ENCODE measurements at places on chromosomes 13 and 19.

GRCh38 chr13:62432906-62433305, 1017.3 kb upstream of the PCDH20 start:
- DNase-seq, result no peak

GRCh38 chr19:49594993-49595818, 4.2 kb downstream of the PRR12 start:
- DNase-seq, result no peak

DNA sequence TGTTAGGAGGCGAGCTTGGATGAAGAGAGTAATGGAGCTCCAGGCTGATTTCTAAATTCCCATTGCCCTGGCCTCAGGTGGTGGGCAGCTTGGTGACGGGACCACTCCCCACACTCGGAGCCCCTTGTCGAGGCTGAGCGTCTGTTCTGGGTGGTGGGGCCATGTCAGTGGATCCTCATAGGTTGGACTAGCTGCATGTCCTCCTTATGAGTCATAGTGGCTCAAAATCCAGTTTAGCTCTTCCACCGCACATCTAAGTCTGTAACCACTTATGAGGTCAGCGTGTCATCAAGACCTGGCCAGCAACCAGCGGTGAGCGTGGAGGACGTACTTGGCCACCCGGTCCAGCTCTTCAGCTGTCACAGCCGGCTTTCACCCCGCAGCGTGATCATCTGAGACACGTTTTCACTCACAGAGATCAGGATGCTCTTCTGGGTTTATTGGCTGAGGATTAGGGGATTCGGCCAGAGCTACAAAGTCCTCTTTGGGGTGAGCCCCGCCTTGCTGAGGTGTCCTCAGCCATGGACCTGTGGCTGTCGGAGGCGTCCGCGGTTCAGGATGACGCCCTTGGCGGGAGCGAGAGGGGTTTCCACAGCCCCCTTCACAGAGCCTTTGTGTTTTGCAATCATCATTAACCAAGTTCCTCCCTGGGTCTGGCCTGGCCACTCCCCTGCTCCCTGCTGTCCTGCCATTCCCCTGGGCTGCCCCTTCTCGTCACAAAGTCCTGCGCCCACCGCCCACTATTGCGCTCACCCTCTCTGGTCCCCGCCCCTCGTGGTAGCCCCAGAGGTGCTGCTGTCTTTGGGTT, 41.9 kb downstream of the ADPRHL1 start:
- DNase-seq, result no peak

DNA sequence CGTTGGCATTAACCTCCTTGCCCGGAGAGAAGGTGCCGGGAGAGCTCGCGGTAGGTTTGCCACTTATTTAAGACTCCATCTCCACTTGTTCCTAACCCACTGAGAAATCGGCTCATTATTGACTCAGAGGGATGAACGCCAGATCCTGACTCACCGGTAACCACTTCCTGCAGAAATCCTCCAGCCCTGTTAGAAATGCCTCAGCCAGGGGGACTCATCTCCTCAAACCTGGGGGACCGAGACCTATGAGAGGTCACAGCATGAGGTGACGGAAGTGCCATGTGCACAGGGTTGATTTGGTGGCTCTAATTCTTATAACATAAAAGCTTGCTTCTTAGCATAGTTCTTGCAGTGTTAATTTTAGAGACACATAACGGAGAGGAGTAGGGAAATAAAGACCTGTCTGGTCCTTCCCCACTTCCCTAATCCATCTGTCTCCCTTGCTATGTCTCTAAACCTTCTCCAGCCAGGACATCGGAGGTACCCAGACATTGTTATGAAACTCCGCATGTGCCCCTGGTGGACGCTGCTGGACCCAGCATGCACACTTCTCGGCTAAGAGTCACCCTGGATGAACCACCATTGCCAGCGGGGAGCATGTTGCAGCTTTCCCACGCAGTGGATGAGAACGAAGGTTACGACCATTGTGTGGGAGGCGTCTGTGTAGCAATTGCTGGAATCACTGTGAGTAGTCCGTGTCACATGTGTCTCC, 158.9 kb downstream of the EFNB2 start:
- no peak for DNase-seq

GRCh38 chr13:36029166-36029565, 102.0 kb downstream of the DCLK1 start:
- no peak for DNase-seq

DNA sequence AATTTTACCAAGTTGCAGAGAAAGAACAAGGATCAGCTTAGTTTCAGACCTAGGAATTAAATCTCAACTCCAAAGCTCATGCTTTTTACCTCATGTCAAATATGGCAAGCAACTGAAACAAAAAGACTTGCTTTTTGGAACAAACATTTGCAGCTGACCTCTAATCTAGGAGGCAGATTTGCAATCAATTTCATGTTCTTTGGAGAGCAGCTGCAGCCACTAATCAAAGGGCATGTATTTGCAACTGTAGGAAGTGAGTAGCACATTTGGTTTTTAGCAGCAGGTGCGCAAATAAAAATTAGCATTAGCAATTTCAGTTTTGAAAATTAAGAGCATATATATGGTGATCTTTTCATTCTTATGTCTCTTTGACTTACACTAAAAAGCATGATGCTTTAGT, 459.3 kb upstream of the SLC10A2 start:
- DNase-seq, result no peak

GRCh38 chr13:31209172-31209840, 9.5 kb downstream of the B3GLCT start:
- no peak for DNase-seq

DNA sequence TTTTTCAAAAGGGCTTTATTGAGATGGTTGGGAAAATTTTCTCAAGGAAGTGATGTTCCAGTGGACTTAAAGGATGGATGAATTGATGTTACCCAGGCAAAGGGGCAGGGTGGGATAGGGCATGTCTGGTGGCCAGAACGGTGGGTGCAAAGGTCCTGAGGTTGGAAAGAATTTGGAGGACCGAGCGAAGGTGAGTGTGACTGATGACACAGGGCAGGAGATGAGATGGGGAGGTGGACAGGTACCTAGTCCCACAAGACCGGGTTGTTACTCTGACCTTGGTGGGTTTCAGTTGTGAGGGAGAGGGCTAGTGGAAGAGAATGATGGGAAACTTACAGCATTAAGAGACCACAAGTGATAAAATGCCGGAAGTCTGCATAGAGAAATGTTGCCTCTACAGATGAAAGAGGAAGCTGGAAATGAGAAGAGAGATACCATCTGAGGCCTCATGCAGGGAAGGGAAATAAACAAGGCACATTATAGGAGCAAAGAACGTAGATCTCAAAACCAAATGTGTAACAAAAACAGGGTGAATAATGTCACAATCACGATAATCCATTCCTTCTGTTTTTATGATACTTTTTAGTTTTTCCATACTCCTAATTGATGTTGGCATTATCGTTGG, 4.5 kb downstream of the ADGRE1 start:
- DNase-seq, result no peak

DNA sequence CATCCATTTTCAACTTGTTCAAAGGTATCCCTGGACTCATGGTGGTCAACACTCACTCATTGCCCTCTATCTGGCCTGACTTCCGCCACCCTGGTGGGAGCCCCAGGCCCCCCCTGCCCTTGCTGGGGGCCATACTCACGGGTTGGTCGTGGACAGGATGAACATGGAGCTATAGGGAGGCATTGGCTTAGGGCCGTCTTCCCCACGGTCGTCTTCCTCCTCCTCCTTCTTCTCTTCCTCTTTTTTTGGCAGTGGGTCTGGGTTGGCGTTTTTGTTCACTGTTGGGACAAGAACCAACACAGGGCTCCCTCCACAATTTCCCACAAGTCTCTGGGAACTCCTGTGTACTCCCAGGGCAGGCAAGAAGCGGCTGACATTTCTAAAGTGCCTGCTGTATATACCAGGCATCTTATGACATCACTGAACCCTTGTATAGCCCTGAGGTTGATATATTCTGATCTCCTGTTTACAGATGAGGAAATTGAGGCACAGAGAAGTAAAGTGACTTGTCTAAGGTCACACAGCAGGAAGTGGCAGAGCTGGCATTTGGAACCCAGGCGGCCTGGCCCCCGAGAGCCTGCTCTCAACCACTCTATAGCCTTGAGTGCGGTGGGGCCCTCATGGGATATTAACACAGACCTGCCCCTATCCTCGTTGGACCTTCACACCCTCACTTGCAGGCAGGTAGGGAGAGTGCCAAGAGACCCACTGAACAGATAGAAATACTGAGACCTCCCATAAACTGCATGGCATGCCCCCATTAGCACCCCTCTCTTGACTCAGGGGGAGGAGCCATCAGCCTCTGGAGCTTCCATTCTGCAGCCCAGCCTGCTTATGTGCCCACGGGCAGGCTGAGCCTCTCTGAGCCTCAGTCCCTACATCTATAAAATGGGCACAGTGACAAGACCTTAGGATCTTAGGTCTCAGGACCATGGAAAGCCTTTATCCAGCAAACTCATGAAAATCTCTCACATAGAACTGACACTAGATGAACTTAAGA, 135.0 kb downstream of the IER2 start:
- DNase-seq, result no peak

GRCh38 chr19:8584965-8585893, 8.0 kb upstream of the MYO1F start:
- DNase-seq, result no peak

- DNase-seq, result no peak
Observed at GRCh38 chr13:111168107-111168506, 53.0 kb downstream of the ARHGEF7 start.

- no peak for DNase-seq
Observed at GRCh38 chr13:105446197-105446596, 1089.3 kb downstream of the EFNB2 start.

DNA sequence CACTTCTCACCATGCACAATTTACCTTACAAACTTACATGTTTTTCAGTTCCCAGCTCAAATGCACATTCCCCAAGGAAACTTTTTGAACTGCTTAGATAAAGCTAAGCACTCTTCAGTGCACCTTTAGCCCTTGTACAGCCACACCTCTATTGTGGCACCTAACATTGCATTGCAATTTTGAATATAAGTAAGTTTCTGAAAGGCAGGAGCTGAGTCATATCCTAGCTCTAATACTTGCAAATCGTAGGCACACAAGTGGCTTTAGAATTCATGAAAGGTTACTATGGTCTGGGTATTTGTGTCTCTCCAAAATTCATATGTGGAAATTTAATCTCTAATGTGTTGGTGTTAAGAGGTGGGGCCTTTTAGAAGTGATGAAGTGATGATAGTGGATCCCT, 4.9 kb upstream of the ESD start:
- no peak for DNase-seq

DNA sequence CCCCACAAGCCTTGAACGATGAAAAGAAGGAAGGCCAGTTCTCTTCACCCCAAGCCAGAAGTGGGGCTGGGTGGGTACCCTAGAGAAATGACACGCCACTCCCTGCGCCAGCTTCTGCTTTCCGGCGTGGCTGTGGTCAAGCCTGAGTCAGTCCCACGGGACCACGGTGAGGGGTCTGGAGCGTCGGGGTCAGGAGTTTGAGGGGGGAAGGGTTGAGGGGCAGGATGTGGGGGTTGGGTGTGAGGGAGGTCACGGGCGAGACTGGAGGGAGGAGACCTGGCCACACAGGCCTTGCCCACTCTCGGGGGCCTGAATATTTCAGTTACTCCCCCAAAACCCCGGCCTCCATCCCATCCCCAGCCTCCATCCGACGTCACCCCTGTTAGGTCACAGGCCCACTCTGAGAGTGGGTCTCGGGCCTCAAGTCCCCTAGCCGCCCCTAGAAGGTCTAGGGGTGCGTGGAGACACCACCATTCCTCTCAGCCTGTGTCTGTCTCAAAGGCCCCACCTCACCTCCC, 500 bp upstream of the IFI30 start:
- no peak for DNase-seq

- DNase-seq, result no peak
Observed at GRCh38 chr19:6671960-6672359, 2.0 kb upstream of the TNFSF14 start.

DNA sequence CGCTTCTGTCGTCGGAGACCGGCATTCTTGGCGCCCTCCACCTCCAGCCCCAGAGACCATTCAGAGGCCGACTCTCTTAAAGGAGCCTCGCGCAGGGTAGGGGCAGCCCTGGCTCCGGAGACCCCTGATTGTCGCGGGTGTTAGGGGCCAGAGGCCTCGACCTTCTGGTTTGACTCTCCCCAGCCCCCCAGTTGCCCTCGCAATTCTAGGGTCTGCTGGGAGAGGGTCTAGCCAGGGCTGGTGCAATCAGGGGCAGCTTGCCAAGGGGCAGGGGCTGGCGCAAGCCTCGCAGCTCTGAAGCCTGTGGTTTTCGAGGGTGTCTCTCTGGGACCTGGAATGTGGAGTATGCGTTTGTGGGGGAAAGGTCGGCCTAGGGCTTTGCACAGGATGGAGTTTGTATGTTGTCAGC, 1.6 kb upstream of the SLC7A10 start:
- no peak for DNase-seq

- no peak for DNase-seq
Observed at GRCh38 chr19:41530761-41531301, 45.1 kb upstream of the CEACAM21 start.

DNA sequence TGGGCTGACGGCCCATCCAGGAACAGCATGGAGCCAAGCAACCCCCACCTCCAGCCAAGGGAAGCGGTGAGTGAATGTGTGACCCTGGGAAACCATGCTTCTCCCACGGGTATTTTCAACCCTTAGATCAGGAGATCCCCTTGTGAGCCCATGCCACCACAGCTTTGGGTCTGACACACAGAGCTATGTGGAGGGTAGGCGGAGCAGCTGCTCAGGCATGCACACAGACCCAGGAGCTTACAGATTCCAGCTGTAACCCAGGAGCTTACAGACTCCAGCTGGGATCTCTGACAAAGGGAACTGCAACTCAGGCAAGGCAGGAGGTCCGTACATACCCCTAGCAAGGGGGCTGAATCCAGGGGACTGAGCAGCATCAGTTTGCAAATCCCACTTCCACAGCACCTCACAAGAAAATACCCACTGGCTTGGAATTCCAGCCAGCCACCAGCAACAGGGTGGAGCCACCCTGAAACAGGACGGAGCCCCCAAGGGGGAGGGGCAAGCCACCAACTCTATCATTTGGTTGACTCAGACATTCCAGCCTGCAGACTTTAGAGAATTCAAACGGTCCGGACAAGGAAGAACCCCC, 40.8 kb upstream of the RFXAP start:
- no peak for DNase-seq

- no peak for DNase-seq
Observed at GRCh38 chr13:36124236-36124822, 6.9 kb downstream of the DCLK1 start.

DNA sequence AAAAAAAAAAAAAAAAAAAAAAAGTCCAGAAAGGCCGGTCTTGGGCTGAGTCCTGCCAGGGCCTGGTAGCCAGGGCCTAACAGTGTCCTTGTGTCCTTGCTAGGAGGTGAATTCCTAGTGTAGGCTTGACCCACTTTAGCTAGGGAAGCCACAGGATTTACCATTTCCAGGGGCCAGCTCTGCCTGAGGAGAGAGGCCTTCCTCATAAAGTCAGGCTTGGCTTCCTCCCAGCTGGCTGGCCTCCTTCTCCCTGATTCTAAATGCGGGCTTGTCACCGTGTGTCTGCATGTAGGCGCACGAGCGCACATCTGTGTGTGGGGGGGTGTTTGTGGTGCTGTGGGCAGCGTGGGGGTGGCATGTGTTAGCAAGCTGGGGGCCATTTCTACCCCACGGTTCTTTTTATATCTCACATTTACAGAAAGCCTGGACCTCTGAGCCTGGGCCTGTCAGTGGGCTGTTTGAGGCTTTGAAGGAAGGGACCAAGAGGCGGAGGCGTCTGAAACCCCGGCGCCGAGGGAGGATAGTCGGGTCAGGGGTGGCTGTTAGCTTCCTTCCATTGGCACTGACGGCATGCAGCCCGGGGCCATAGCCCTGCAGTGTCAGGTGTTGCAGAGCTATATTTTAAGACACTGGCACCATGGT, 31.7 kb downstream of the IER2 start:
- DNase-seq, result no peak

GRCh38 chr13:39971526-39971925, 316.1 kb downstream of the COG6 start:
- DNase-seq, result no peak

Data from GOT3 (cell line).